ENCODE measurements at places on chromosomes 11 and 22. TPM values are rescaled to one million over a fixed set of nuclear protein-coding genes. Genes with fewer than 3 reads are reported as not detected.
A peak's percentile ranks its signal among the peaks of the same experiment; 100 is the strongest.

CLDN5 gene
- not detected for total RNA-seq

GRIA4 gene
- total RNA-seq: not detected

MUC6 gene
- total RNA-seq: not detected

CENPM gene
- total RNA-seq: 81.2 TPM

POTEH gene
- total RNA-seq: not detected

GRCh38 chr11:80186692-80187091 lies 745.9 kb upstream of the TENM4 start:
- no peak overlapping the region for H3K4me3 ChIP-seq
- no peak overlapping the region for H3K27ac ChIP-seq
- H3K4me1 ChIP-seq: no peaks in the 10 kb centered on the region
- H3K27me3 ChIP-seq: no peaks in the 10 kb centered on the region

GRCh38 chr11:19359221-19360000 lies 118.7 kb upstream of the E2F8 start:
- no peak overlapping the region for H3K27ac ChIP-seq
- peaks cover 18% of the 10 kb centered on the region for H3K27me3 ChIP-seq
- H3K4me1 ChIP-seq: no peaks in the 10 kb centered on the region
- no peak for DNase-seq
- no peak overlapping the region for H3K4me3 ChIP-seq
- no peaks in the 10 kb centered on the region for H3K36me3 ChIP-seq

- peaks cover 5% of the 10 kb centered on the region for H3K36me3 ChIP-seq
- H3K4me3 ChIP-seq: no peak overlapping the region
- peaks cover 16% of the 10 kb centered on the region for H3K4me1 ChIP-seq
- no peak overlapping the region for H3K27ac ChIP-seq
- H3K27me3 ChIP-seq: peaks cover 37% of the 10 kb centered on the region
Observed at GRCh38 chr11:76239483-76240160, 33.3 kb upstream of the WNT11 start.

DNA sequence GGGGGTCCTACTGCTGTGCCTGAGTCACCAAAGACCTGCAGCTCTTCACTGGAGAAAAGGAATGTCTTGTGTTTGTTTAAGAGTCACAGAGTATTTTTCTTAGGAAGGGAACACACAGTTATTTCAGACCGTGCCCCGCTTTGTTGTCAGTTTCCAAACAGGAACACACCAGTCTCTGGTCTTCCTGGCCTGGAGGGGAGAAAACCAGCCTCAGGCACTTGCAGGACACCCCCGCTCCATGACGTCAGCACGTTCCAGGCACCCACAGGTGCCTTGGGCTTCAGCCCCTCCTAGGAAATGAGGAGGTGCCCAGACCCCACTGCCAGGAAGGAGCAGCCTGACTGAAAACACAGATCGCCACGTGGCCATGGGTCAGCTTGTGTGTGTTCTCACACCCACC lies 5.4 kb downstream of the DEAF1 start:
- H3K4me3 ChIP-seq: no peak overlapping the region
- H3K4me1 ChIP-seq: peaks cover 36% of the 10 kb centered on the region
- peaks cover 26% of the 10 kb centered on the region for H3K36me3 ChIP-seq
- no peak for DNase-seq
- H3K27ac ChIP-seq: no peak overlapping the region
- no peaks in the 10 kb centered on the region for H3K27me3 ChIP-seq

GRCh38 chr11:15849257-15849656 lies 507.1 kb downstream of the SOX6 start:
- no peak for DNase-seq
- no peaks in the 10 kb centered on the region for H3K27me3 ChIP-seq
- no peaks in the 10 kb centered on the region for H3K4me1 ChIP-seq
- no peak overlapping the region for H3K27ac ChIP-seq
- no peaks in the 10 kb centered on the region for H3K36me3 ChIP-seq

GRCh38 chr11:130086669-130087068 lies 17.0 kb downstream of the APLP2 start:
- no peak overlapping the region for H3K27ac ChIP-seq
- H3K4me1 ChIP-seq: peaks cover 2% of the 10 kb centered on the region
- no peak for DNase-seq

- no peak for DNase-seq
- H3K27ac ChIP-seq: no peak overlapping the region
- no peaks in the 10 kb centered on the region for H3K36me3 ChIP-seq
- no peaks in the 10 kb centered on the region for H3K4me1 ChIP-seq
Observed at GRCh38 chr11:111285189-111286091, 12.9 kb upstream of the POU2AF3 start.

- H3K4me3 ChIP-seq: no peak overlapping the region
- H3K4me1 ChIP-seq: peaks cover 10% of the 10 kb centered on the region
- no peaks in the 10 kb centered on the region for H3K36me3 ChIP-seq
- no peak overlapping the region for H3K27ac ChIP-seq
Observed at GRCh38 chr11:129249923-129250322, 57.8 kb upstream of the ARHGAP32 start.

DNA sequence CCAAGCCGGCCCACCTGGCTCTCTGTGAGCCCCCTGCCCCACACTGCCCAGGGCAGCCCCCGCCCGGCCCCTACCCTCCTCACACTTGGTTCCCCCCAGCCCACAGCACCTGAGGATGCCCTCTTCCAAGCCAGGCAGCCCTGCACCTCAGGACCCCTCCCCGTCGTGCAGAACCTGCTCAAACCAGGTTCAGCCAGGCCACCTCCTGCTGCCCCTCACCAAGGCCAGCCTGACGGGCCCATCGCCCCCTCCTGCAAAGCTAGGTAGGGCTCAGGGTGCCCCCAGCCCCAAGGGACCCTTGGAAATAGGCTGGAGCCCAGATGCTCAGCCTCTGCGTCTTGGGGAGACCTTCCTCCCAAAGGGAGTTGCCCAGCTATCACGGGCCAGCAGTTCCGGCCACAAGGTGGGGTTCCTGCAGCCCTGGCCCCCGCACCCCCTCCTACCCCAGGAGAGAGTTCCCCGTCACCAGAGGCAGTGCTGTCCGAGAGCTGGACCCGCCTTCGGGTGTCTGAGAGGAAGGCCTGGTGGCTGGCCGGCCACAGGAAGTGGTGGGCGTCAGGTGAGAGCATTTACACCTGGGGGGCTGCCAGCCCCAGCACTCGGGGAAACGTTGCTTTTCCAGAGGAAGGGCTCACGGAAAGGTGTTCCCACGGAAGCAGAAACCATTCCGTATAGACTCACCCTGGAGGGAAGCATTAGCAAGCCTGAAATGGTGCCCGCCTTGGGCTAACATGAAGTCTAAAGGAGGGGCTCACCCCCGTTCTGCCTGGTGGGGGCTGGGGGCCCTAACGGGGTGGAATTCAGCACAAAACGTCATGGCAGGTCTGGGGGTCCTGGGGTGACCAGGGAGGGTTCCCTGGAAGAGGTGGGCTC lies 3.2 kb upstream of the SYT8 start:
- DNase-seq: no peak
- H3K4me3 ChIP-seq: no peak overlapping the region
- H3K36me3 ChIP-seq: no peaks in the 10 kb centered on the region
- no peak overlapping the region for H3K27ac ChIP-seq

- no peak for DNase-seq
- H3K4me3 ChIP-seq: no peak overlapping the region
- H3K27me3 ChIP-seq: no peaks in the 10 kb centered on the region
- no peak overlapping the region for H3K27ac ChIP-seq
- H3K36me3 ChIP-seq: no peaks in the 10 kb centered on the region
Observed at GRCh38 chr11:110798201-110798900, 86.1 kb upstream of the ARHGAP20 start.

GRCh38 chr11:41789376-41789775 lies 329.9 kb upstream of the LRRC4C start:
- no peak for DNase-seq
- no peak overlapping the region for H3K4me3 ChIP-seq
- H3K4me1 ChIP-seq: no peaks in the 10 kb centered on the region
- H3K27me3 ChIP-seq: no peaks in the 10 kb centered on the region
- H3K36me3 ChIP-seq: no peaks in the 10 kb centered on the region

GRCh38 chr11:24635588-24636290 lies 138.9 kb downstream of the LUZP2 start:
- H3K27me3 ChIP-seq: no peaks in the 10 kb centered on the region
- H3K4me3 ChIP-seq: no peak overlapping the region
- no peaks in the 10 kb centered on the region for H3K4me1 ChIP-seq
- no peak for DNase-seq

GRCh38 chr11:130787092-130787616 lies 129.1 kb downstream of the SNX19 start:
- H3K27me3 ChIP-seq: peaks cover 3% of the 10 kb centered on the region
- DNase-seq: no peak

- H3K4me3 ChIP-seq: no peak overlapping the region
- H3K36me3 ChIP-seq: no peaks in the 10 kb centered on the region
- no peaks in the 10 kb centered on the region for H3K4me1 ChIP-seq
- H3K27ac ChIP-seq: no peak overlapping the region
- no peak for DNase-seq
Observed at GRCh38 chr11:119496469-119496868, 73.5 kb upstream of the THY1 start.

DNA sequence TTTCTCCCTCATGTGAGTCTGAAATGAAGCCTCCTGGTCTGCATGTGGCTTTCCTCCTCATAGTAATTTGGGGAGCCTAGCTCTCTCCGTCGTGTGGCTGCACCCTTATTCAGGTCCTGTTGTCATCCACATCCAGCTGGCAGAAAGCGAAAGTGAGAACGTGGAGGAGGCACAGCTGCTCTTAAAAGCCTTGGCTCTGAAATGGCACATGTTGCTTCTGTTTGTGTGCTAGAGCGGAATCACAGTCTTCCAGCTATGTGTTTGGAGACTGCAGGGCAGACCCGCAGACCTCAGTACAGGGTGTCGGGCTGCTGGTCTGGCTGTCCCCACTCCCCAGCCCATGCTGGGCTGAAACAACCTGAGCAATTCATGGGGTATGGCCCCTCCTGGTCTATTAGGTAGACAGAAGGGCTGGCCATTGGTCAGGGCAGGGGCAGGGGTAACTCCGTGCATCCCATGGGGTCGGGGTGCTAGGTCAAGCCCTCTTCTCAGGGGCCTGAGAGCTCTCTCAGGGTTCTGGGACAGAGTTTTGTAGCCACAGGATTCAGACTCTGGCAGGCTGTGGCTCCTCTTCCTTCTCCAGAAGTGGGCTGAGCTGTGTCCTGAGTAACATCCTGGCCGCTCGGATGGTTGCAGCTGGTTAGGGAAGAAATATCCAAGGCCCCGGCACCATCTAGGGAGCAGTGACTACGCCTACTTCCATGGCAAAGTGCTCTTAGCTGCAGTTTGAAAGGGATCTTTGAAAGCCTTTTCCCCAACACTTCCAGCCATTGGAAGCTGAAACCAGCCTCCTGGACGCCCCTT lies 50.6 kb downstream of the C11orf96 start:
- H3K4me1 ChIP-seq: no peaks in the 10 kb centered on the region
- no peaks in the 10 kb centered on the region for H3K36me3 ChIP-seq
- H3K4me3 ChIP-seq: no peak overlapping the region
- peaks cover 9% of the 10 kb centered on the region for H3K27me3 ChIP-seq

- H3K27me3 ChIP-seq: no peaks in the 10 kb centered on the region
- peak overlapping the region; percentile 89 for H3K27ac ChIP-seq
- peak overlapping the region; percentile 2 for H3K4me3 ChIP-seq
- H3K36me3 ChIP-seq: peaks cover 15% of the 10 kb centered on the region
- peaks cover 96% of the 10 kb centered on the region for H3K4me1 ChIP-seq
Observed at GRCh38 chr22:30187529-30188407, 58.8 kb downstream of the LIF start.

GRCh38 chr11:15091625-15092024 lies 18.2 kb downstream of the CALCB start:
- no peak for DNase-seq
- no peak overlapping the region for H3K27ac ChIP-seq
- H3K27me3 ChIP-seq: peaks cover 18% of the 10 kb centered on the region
- H3K4me1 ChIP-seq: peaks cover 3% of the 10 kb centered on the region

GRCh38 chr11:3137486-3138177 lies 27.5 kb downstream of the OSBPL5 start:
- no peaks in the 10 kb centered on the region for H3K27me3 ChIP-seq
- H3K4me1 ChIP-seq: no peaks in the 10 kb centered on the region

Measured in activated CD4-positive, alpha-beta memory T cell treated with anti-CD3 and anti-CD28 coated beads, Interleukin-2, amount 10 ng/mL, durations not matched to agents 7 days and 5 days (primary cell).